Activated T-cell treated with anti-CD3 and anti-CD28 coated beads for 48 hours (primary cell): ENCODE measurements at places on chromosomes 13 and 19.

GRCh38 chr19:50384685-50385535, 763 bp downstream of the POLD1 start:
- DNase-seq = no peak

- DNase-seq = peak; percentile 55
Observed at GRCh38 chr13:110116072-110116487, 190.9 kb downstream of the COL4A1 start.

- DNase-seq = no peak
Observed at GRCh38 chr13:28239374-28239773, 101.0 kb downstream of the PAN3 start.

DNA sequence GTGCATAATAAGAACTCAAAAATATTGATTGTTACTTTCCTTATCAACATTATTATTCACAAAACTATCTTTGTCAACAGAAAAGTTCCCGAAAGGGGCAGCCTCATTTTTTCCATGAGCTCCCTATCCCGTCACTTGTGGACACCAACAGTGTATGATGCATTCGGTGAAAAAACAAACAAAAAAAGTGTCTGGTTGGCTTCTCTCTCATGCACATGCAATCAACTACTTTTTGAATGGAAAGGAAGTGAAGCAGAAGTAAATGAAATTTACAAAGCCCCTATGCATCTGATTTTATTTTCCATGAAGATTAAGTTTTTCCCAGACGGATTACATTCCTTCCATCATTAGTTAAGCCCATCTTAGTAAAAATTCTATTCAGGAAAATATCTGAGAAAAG, 526.9 kb downstream of the RFC3 start:
- DNase-seq = no peak

DNA sequence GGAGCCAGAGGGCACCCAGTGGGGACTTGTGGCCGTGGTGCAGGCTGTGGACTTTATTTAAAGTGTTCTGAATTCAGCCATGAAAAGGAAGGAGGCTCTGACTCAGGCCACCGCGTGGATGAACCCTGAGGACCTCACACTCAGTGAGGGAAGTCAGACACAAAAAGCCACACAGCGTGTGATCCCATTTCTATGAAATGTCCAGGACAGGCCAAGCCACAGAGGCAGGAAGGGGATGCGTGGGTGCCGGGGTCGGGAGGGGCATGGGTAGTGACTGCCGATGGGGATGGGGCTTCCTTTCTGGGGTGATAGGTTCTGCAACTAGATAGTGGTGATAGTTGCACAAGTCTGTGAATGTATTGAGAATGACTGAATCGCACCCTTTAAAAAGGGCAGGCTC, 8.7 kb upstream of the ZBTB7A start:
- DNase-seq = no peak

DNA sequence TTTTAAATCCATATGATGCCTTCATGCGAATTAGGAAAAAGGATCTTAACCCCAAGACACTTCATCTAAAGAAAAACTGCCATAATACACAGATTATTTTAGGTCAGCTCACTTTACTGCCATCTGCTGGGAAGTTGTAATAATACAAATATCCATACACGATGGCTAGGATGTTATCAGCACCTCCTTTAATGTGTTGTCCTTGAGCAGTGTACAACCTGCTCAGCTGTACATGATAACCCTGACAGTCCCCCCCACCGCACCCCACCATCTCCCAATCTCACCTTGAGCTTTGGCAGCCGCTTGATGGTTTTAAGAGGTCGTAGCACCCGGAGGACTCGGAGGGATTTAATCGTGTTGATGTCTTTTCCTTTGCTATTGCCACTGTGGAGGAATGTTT, 112.2 kb downstream of the IER2 start:
- no peak for DNase-seq

GRCh38 chr19:1206150-1206863, 729 bp downstream of the STK11 start:
- no peak for DNase-seq

- DNase-seq = no peak
Observed at GRCh38 chr19:55336101-55336500, 3.6 kb upstream of the KMT5C start.

GRCh38 chr19:15330801-15331418, 1.4 kb downstream of the BRD4 start:
- DNase-seq = no peak

DNA sequence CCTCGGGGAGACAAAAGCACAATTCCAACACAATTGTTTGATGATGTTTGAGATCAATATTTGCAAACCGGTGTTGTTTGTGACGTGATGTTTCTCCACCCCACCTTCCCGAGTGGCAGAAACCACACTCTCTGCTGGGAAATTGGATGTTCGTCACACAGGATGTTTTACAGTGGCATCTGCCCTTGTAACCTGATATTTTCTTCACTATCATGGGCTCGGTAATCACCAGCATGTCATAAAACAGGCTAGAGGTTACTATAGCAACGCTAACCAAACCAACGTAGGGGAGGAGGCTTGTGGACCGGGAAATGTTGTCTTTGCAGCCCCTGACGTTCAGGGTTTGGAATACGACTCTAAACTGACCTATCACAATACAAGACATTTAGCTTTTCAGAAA, 454.5 kb downstream of the IRS2 start:
- no peak for DNase-seq

DNA sequence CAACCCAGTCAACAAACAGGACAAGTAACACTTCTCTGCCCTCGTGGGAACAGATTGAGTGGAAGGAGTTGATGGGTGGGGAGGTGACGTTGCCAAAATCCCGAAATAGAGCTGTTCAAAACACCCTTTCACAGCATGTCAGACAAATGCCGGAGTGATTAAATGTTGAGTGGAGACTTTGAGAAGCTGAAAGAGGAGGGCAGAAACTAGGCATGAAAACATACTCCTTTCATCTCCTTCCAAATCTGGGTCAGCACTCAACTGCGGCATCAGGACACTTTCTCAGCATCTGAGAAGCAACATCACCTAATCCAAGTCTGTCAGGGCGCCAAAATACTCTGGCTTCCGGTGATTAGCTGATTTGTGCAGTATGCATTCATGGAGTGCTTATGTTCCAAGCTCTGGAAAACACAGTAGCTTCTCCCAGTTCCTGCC, 51.5 kb upstream of the MRI1 start:
- no peak for DNase-seq

DNA sequence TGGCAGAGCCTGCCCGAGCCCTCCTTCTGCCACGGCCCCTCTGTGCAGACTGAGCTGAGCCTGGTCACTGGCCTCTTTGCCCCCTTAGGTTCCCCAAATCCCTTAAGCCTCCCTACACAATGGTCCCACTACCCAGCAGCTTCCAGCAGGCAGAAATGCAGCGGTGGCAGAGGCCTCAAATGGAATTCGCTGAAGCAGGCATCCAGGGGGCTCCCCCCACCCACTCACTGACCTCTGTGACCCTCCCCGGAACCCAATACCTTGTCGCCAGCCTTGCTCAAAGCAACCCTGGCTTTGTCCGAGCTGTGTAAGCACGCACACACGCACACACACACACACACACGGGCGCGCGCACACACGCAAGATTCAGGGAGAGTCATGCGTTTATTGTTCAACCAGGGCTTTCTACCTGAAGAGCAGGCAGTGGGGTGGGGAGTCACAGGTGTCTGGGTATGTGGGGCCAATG, at the start of gene LIM2:
LIM2 (minus strand) TSS at position 51 of the 466 bp plus-strand sequence. CDS start 531 bp downstream, outside the sequence.
- DNase-seq = no peak

DNA sequence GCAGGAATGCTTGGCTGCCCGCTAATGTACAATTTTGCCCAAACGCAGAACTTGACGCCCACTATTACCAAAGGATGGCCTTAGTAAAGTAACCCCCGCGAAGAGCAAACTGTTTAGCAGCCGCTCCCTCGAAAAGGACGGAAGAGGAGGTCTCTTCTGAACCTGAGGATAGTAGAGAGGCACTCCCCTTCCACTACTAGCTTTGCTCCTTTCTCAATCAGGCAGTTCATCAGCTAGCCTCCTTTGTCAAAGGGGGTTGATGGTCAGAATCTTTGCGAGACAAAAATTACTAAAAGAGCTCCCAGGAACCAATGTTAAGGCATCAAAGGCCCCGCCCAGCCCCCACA, 534 bp downstream of the CAB39L start:
- no peak for DNase-seq

- no peak for DNase-seq
Observed at GRCh38 chr19:5341448-5341820, 822 bp upstream of the PTPRS start.
